ENCODE measurements at places on chromosomes 11 and 22. TPM values are rescaled to one million over a fixed set of nuclear protein-coding genes. Genes with fewer than 3 reads are reported as not detected.

DNA sequence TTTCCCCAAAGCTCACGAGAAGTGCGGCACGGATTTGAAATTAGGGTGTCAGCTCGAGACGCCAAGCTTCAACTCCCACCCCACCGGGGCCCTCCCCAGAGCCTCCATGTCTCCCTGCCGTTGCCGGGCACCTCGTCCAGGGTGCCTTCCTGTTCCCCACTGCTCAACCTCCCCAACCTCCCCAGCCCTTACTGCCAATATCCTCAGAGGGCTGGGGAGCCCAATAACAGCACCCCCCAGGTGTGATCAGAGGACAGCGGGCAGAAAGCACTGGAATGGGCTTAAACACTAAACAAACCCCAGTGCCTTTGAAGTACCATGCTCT lies 1336.4 kb downstream of the TBC1D22A start:
- no peak overlapping the region for H3K4me3 ChIP-seq
- no peaks in the 10 kb centered on the region for H3K4me1 ChIP-seq
- H3K36me3 ChIP-seq, result no peaks in the 10 kb centered on the region
- DNase-seq, result no peak
- no peak overlapping the region for H3K27ac ChIP-seq

GRCh38 chr11:91857179-91857578 lies 367.4 kb upstream of the FAT3 start:
- no peak overlapping the region for H3K4me3 ChIP-seq
- DNase-seq, result no peak
- H3K27ac ChIP-seq, result no peak overlapping the region
- peaks cover 15% of the 10 kb centered on the region for H3K4me1 ChIP-seq

Gene NAV2
- 230 TPM for total RNA-seq

Gene CD82
- 23.4 TPM for total RNA-seq
